Prostate gland (tissue), 2 donors: ENCODE measurements at places on chromosomes 5 and 9. TPM values are rescaled to one million over a fixed set of nuclear protein-coding genes. Genes with fewer than 3 reads are reported as not detected.

NRG2 gene
- 6.6 TPM for total RNA-seq

OLFM1 gene
- total RNA-seq: 11.7 TPM

PSD2 gene
- 0.74 TPM for total RNA-seq

DNA sequence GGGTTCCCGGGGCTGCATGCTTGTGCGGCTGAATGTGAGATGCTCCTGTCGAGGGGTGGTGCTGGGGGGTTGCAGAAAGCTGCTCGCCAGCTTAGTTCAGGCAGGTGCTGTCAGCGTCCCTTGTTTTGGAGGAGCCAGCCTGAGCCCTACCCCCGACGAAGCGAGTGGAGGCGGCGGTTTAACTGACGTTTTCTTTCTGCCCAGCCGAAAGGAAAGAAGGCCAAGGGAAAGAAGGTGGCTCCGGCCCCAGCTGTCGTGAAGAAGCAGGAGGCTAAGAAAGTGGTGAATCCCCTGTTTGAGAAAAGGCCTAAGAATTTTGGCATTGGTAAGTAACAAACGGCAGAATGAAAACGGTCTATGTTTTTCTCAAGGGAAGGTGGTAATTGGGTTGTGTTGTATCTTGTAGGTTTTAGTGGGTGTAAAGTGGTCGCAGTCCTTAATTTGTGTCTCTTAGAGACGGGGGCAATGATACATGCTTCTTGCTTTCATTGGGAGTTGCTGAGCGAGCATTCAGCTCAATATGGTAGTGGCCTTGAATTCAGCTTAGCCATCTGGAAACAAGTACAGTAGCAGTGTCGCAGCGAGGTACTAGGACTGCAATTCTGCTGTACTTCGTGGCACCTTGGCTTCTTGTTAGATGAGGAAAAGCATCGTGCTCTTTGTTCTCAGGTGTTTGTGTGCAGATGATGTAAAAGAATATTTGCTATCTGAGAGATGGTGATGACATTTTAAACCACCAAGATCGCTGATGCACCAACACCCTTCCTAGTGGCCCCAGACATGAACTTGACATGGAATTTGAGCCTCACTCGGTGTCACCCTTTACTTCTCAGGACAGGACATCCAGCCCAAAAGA, 928 bp downstream of the RPL7A start:
- peak overlapping the region; percentile 96 for H3K4me3 ChIP-seq
- H3K4me1 ChIP-seq: peaks cover 19% of the 10 kb centered on the region

- no peak overlapping the region for H3K4me3 ChIP-seq
- H3K27ac ChIP-seq: no peak overlapping the region
- no peaks in the 10 kb centered on the region for H3K4me1 ChIP-seq
Measured at GRCh38 chr9:97109194-97109811, 70.4 kb upstream of the CTSV start.

GRCh38 chr9:122261469-122261881, 3.2 kb downstream of the RBM18 start:
- peaks cover 7% of the 10 kb centered on the region for H3K4me1 ChIP-seq
- H3K4me3 ChIP-seq: no peak overlapping the region
- no peaks in the 10 kb centered on the region for H3K27me3 ChIP-seq
- no peak overlapping the region for H3K27ac ChIP-seq
- DNase-seq: peak; percentile 30
- no peaks in the 10 kb centered on the region for H3K36me3 ChIP-seq

DNA sequence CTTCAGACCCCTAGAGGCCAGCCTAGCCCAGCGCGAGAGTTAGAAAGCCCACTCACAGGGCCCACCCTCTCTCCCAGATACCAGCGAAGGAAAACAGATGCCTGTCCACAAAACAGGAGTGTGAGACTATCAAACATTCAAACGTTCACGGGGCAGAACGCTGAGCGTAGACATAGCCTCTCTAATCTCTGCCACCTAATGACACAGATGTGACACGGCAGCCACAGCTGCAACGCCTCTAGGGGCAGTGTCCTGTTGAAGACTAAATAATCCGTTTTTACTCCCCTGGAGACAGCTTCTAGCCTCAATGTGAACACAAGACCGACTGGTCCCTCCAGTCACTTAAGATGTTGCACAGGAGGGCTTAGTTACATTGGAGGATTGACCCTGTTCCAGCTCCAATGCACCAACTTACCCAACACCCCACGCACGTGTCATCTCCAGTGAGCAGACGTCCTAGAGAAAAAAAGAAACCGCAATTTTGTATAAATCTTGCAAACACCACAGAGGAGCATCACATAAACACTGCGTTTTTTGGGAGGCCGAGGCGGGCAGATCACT, 14.3 kb downstream of the DIPK1B start:
- no peak for DNase-seq
- H3K4me1 ChIP-seq: peaks cover 14% of the 10 kb centered on the region
- H3K27me3 ChIP-seq: no peaks in the 10 kb centered on the region
- peak overlapping the region; percentile 84 for H3K4me3 ChIP-seq

- no peaks in the 10 kb centered on the region for H3K27me3 ChIP-seq
- DNase-seq: no peak
- no peak overlapping the region for H3K27ac ChIP-seq
- no peaks in the 10 kb centered on the region for H3K36me3 ChIP-seq
- peaks cover 18% of the 10 kb centered on the region for H3K4me1 ChIP-seq
Measured at GRCh38 chr5:178586396-178586795, 3.8 kb downstream of the COL23A1 start.
